Melanocyte of skin (primary cell): ENCODE measurements at places on chromosomes 13 and 19. TPM values are rescaled to one million over a fixed set of nuclear protein-coding genes. Genes with fewer than 3 reads are reported as not detected.

The TEKTIP1 gene
- total RNA-seq = not detected in 2 replicates

The MYPOP gene
- total RNA-seq = 2.1 and 2.5 TPM in 2 replicates

The GGACT gene
- 3.7 and 5.2 TPM in 2 replicates for total RNA-seq

The SIGLEC12 gene
- not detected in 2 replicates for total RNA-seq

The TJP3 gene
- total RNA-seq = not detected in 2 replicates

The NLRP4 gene
- not detected in 2 replicates for total RNA-seq

The SHC2 gene
- 0.73 and 1.0 TPM in 2 replicates for total RNA-seq

The DGKH gene
- total RNA-seq = 5.2 and 10.5 TPM in 2 replicates

The PGLYRP1 gene
- total RNA-seq = not detected in 2 replicates

The CGB2 gene
- total RNA-seq = not detected in 2 replicates

The HSH2D gene
- total RNA-seq = not detected in 2 replicates

The CLEC4G gene
- total RNA-seq = not detected in 2 replicates

The LATS2 gene
- 18.6 and 36.0 TPM in 2 replicates for total RNA-seq

The PALM3 gene
- total RNA-seq = 0.33 TPM in 1 of 2 replicates, not detected in the other

The PNMA8B gene
- 0.31 and 0.67 TPM in 2 replicates for total RNA-seq

The CEACAM3 gene
- total RNA-seq = not detected in 2 replicates

The PSG2 gene
- not detected in 2 replicates for total RNA-seq

The ZSCAN1 gene
- total RNA-seq = not detected in 2 replicates

The GPR180 gene
- 18.9 and 26.9 TPM in 2 replicates for total RNA-seq

The ATP4B gene
- not detected in 2 replicates for total RNA-seq

The C1QTNF9 gene
- total RNA-seq = not detected in 2 replicates

The PLIN4 gene
- under 0.01 TPM in 1 of 2 replicates, not detected in the other for total RNA-seq

The SIAH3 gene
- not detected in 2 replicates for total RNA-seq

The CYP2S1 gene
- 0.62 and 1.00 TPM in 2 replicates for total RNA-seq
